Heart right ventricle (tissue), 16 donors: ENCODE measurements at places on chromosomes 11 and 22. TPM values are rescaled to one million over a fixed set of nuclear protein-coding genes. Genes with fewer than 3 reads are reported as not detected.

Gene GLYAT
- not detected for polyA plus RNA-seq

Gene KRTAP5-6
- not detected for polyA plus RNA-seq

Gene GGT5
- polyA plus RNA-seq, result 66.5 TPM

Gene RCOR2
- polyA plus RNA-seq, result 4.4 TPM

Gene SNX19
- 16.2 TPM for polyA plus RNA-seq

Gene PATE4
- polyA plus RNA-seq, result not detected

Gene C11orf16
- polyA plus RNA-seq, result not detected

Gene LDHAL6A
- not detected for polyA plus RNA-seq

Gene SCGB1D2
- polyA plus RNA-seq, result 0.64 TPM

Gene TMPRSS5
- polyA plus RNA-seq, result 0.36 TPM

Gene NCR3LG1
- 0.07 TPM for polyA plus RNA-seq

Gene RBM4
- polyA plus RNA-seq, result 37.9 TPM

- H3K27ac ChIP-seq, result no peak overlapping the region
- H3K4me1 ChIP-seq, result no peaks in the 10 kb centered on the region
- H3K27me3 ChIP-seq, result peaks cover 10% of the 10 kb centered on the region
- DNase-seq, result no peak
- peak overlapping the region; percentile 42 for H3K4me3 ChIP-seq
- no peaks in the 10 kb centered on the region for H3K36me3 ChIP-seq
These were observed 170.4 kb upstream of the CTSC start for GRCh38 chr11:88507771-88508417.

GRCh38 chr11:113474362-113475159, 637 bp downstream of the DRD2 start:
- DNase-seq, result peak; percentile 84
- peaks cover 6% of the 10 kb centered on the region for H3K4me1 ChIP-seq
- no peak overlapping the region for H3K27ac ChIP-seq
- no peak overlapping the region for H3K4me3 ChIP-seq
- peaks cover 95% of the 10 kb centered on the region for H3K27me3 ChIP-seq
- H3K36me3 ChIP-seq, result no peaks in the 10 kb centered on the region

GRCh38 chr22:30953206-30953605, 15.4 kb downstream of the MORC2 start:
- no peak for DNase-seq
- H3K4me1 ChIP-seq, result no peaks in the 10 kb centered on the region
- H3K27me3 ChIP-seq, result no peaks in the 10 kb centered on the region
- no peak overlapping the region for H3K27ac ChIP-seq
- no peak overlapping the region for H3K4me3 ChIP-seq

DNA sequence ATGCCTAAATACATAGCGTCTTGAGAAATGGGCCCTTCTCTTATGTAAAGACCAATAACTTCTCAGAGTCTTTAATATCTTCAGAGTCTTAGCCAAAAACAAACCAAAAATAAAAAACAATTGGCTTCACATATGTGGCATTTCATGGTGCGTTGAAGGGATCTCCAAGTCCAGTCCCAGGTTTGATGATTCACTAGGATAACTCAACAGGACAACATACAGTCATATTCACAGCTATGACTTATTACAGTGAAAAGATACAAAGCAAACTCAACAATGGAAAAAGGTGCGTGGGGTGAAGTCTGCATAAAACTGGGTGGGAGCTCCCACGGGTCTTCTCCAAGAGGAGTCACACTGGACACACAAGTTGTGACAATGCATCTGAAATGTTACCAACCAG, 12.6 kb downstream of the SYTL2 start:
- H3K4me1 ChIP-seq, result no peaks in the 10 kb centered on the region
- no peaks in the 10 kb centered on the region for H3K36me3 ChIP-seq
- H3K27ac ChIP-seq, result no peak overlapping the region
- DNase-seq, result no peak

DNA sequence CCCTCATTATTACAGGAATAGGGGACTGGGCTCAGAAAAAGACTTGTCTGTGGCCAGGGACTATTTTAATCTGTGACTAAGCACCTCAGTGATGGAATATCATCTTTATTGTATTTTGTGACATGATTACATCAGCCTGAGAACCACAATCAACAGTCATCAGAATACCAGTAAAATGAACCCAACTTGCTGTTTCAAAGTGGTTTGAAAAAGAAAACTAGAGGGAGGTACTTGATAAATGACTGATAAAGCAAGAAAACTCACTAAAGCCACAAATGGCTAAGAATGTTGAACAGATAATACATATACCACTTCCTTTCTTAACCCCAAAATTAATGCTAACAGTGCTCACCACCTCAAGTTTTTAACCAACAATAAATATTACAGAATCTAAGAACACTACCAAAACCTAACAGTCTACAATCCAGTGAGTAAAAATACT, 155.7 kb downstream of the ATG16L2 start:
- peaks cover 8% of the 10 kb centered on the region for H3K36me3 ChIP-seq
- DNase-seq, result no peak
- H3K4me1 ChIP-seq, result peaks cover 56% of the 10 kb centered on the region
- H3K27me3 ChIP-seq, result no peaks in the 10 kb centered on the region
- H3K27ac ChIP-seq, result peak overlapping the region; percentile 67
- H3K4me3 ChIP-seq, result no peak overlapping the region

GRCh38 chr11:102709201-102709945, 3.8 kb upstream of the MMP27 start:
- H3K36me3 ChIP-seq, result no peaks in the 10 kb centered on the region
- H3K4me1 ChIP-seq, result no peaks in the 10 kb centered on the region
- no peak overlapping the region for H3K27ac ChIP-seq

- no peak overlapping the region for H3K27ac ChIP-seq
- H3K36me3 ChIP-seq, result no peaks in the 10 kb centered on the region
- H3K4me1 ChIP-seq, result peaks cover 10% of the 10 kb centered on the region
- DNase-seq, result no peak
- H3K27me3 ChIP-seq, result peaks cover 69% of the 10 kb centered on the region
- H3K4me3 ChIP-seq, result peak overlapping the region; percentile 38
These were observed 827 bp downstream of the GSC2 start for GRCh38 chr22:19149047-19149883.

GRCh38 chr22:45441138-45441537, 27.6 kb downstream of the RIBC2 start:
- no peaks in the 10 kb centered on the region for H3K4me1 ChIP-seq
- H3K27me3 ChIP-seq, result no peaks in the 10 kb centered on the region
- no peak overlapping the region for H3K27ac ChIP-seq
- DNase-seq, result peak; percentile 56
- H3K4me3 ChIP-seq, result no peak overlapping the region
- H3K36me3 ChIP-seq, result no peaks in the 10 kb centered on the region

GRCh38 chr11:69110451-69110850, 45.3 kb upstream of the SMIM38 start:
- no peak overlapping the region for H3K27ac ChIP-seq
- no peak overlapping the region for H3K4me3 ChIP-seq
- peaks cover 17% of the 10 kb centered on the region for H3K4me1 ChIP-seq
- DNase-seq, result no peak
- no peaks in the 10 kb centered on the region for H3K36me3 ChIP-seq

- H3K36me3 ChIP-seq, result no peaks in the 10 kb centered on the region
- H3K27ac ChIP-seq, result no peak overlapping the region
- peaks cover 48% of the 10 kb centered on the region for H3K4me1 ChIP-seq
- H3K27me3 ChIP-seq, result no peaks in the 10 kb centered on the region
- H3K4me3 ChIP-seq, result no peak overlapping the region
These were observed 7.6 kb downstream of the XBP1 start for GRCh38 chr22:28792491-28793383.

DNA sequence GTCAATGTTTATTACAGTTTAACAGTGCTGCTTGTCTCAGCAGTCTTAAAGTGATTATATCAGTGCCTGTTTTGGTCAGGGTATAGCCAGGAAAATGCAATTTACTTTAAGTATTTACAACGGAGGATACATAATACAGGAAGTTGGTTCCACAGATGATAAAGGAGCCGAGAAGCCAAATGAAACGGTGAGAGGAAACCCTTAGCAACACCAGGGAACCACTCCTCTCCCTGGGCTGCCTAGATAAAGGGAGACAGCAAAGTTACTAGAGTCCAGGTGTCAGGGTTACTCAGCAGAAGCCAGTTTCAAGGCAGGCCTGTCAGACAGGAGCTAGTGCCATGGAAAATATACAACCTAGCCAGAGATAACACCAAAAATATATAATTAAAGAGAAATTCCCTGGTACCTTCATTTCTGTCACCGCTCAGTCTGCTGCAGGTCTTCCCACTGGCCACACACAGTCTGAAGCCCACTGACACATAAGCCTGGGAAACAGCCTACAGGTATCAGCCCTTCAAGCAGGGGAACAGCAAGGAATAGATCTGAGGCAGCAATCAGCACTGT, 55.5 kb downstream of the FAM76B start:
- no peaks in the 10 kb centered on the region for H3K4me1 ChIP-seq
- H3K27me3 ChIP-seq, result no peaks in the 10 kb centered on the region
- H3K36me3 ChIP-seq, result no peaks in the 10 kb centered on the region
- no peak for DNase-seq

DNA sequence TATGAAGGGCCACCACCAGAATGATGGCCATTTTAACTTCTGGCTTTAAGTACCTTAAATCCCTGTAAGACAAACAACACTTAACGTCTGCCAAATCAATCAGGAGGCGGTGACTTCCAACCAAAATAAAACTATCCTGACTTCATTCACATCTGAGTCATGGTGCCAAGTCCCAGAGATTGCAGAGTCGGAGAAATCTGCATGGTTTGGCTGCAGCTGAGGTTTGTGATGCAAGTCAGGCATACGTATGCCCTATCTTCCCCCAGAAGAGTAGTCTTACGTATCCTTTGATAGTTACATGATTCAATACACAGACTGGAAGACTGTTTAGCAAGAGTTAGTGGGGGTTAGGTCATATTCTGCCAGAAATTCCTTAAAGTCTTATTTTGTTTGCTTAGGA, 1.7 kb upstream of the GAB2 start:
- H3K4me1 ChIP-seq, result peaks cover 31% of the 10 kb centered on the region
- DNase-seq, result peak; percentile 44
- H3K27me3 ChIP-seq, result no peaks in the 10 kb centered on the region
- peak overlapping the region; percentile 47 for H3K27ac ChIP-seq

DNA sequence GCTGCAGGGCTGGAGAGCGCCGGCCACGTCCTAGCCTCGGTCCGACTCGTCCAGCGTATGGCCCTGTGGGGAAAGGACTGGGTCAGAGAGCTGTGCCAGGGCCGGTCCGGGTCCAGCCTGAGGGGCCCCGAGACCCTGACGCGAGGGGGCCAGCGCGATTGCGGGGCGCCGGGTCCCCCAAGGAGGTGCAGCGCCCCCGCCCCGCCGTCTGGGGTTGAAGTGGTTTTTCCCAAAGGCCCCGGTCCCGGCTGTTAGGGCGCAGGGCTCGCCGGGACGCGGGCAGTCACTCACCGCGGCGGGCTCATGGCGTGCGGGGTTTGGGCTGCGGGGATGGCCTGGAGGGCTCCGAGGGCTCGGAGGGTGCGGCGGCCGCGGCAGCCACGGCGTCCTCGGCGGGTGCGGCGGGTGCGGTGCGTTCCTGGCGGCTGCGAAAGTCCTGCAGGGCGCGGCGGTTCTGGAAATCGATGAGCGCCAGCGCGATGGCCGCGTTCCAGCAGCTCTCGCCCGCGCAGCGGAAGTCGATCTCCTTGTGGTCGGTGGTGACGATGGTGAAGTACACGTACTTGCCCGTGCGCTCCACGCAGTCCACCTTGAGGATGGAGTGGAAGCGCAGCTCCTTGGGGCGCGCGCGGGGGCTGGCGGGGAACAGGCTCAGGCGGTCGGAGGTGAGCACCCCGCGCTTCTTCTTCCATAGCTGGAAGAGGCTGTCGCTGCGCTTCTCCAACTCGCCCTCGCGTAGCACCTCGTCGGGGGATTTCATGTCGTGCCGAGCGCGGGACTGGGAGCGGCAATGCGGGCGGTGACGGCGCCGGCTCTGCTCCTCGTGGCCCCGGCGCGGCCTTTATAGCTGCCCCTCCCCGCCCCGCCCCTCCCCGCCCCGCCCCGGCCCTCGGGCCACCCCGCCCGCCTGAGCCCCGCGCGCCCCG, at the start of gene PHLDA2:
Gene PHLDA2 (minus strand): TSS at position 816 of the 926 bp plus-strand sequence. CDS start 56 bp downstream, at position 760.
- H3K4me3 ChIP-seq, result peak within 1 kb of the TSS; percentile 41
- peaks cover 51% of the 10 kb centered on the region for H3K27me3 ChIP-seq
- H3K4me1 ChIP-seq, result peaks cover 22% of the 10 kb centered on the region
- no peak within 1 kb of the TSS for H3K27ac ChIP-seq
- DNase-seq, result peak; percentile 60

- no peak overlapping the region for H3K27ac ChIP-seq
- DNase-seq, result no peak
- no peaks in the 10 kb centered on the region for H3K4me1 ChIP-seq
- no peaks in the 10 kb centered on the region for H3K36me3 ChIP-seq
- no peaks in the 10 kb centered on the region for H3K27me3 ChIP-seq
- H3K4me3 ChIP-seq, result no peak overlapping the region
These were observed 219.9 kb upstream of the GRIA4 start for GRCh38 chr11:105389952-105390351.

GRCh38 chr22:30804626-30805025, 110.0 kb downstream of the OSBP2 start:
- DNase-seq, result no peak
- no peaks in the 10 kb centered on the region for H3K27me3 ChIP-seq
- H3K4me3 ChIP-seq, result no peak overlapping the region
- no peaks in the 10 kb centered on the region for H3K36me3 ChIP-seq
- no peak overlapping the region for H3K27ac ChIP-seq

DNA sequence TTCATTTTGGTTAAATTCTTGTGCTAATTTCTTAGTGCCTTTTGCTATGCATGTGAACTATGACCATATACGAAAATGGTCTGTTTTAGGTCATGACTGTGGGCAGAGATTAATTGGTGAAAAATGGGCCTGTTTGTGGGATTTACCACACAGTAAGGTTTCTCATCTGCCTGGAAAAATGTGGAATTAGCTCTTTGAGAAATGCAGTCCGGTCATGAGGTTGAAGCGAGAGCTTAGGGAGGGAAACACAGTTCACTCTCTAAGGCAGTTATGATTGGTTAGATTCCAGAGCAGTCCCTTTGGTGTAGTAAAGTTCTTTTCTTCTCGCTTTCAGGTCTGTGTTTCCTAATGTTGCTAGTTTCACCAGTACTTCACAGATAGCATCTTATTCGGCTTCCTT, 1.2 kb upstream of the PDE3B start:
- peaks cover 11% of the 10 kb centered on the region for H3K4me1 ChIP-seq
- H3K27ac ChIP-seq, result no peak overlapping the region

DNA sequence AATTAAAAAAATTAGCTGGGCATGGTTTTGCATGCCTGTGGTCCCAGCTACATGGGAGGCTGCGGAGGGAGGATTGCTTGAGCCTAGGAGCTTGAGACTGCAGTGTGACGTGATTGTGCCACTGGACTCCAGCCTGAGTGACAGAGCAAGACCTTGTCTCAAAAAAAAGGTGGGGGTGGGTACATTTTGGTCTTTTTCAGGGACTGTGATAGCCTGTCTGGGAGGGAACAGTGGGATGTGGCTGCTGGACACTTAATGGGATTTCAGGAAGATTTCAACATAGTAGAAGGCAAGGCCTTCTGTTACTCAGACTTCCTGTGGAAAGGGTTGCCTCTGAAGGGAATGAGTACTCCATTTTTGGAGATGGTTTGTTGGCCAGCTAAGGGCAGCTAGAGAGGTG, 40.6 kb downstream of the RELT start:
- H3K4me3 ChIP-seq, result no peak overlapping the region
- H3K27me3 ChIP-seq, result no peaks in the 10 kb centered on the region
- H3K36me3 ChIP-seq, result no peaks in the 10 kb centered on the region
- H3K4me1 ChIP-seq, result peaks cover 34% of the 10 kb centered on the region

- no peak for DNase-seq
- no peaks in the 10 kb centered on the region for H3K36me3 ChIP-seq
- no peak overlapping the region for H3K27ac ChIP-seq
These were observed 1338.8 kb downstream of the BRD1 start for GRCh38 chr22:48488611-48489511.
